ENCODE measurements at places on chromosomes 5 and 9. TPM values are rescaled to one million over a fixed set of nuclear protein-coding genes. Genes with fewer than 3 reads are reported as not detected.

GRCh38 chr5:135178476-135179155, 144.6 kb upstream of the PITX1 start:
- no peak for DNase-seq
- H3K4me3 ChIP-seq = no peak overlapping the region
- H3K4me1 ChIP-seq = no peaks in the 10 kb centered on the region
- H3K36me3 ChIP-seq = no peaks in the 10 kb centered on the region
- no peak overlapping the region for H3K27ac ChIP-seq
- H3K27me3 ChIP-seq = no peaks in the 10 kb centered on the region

DNA sequence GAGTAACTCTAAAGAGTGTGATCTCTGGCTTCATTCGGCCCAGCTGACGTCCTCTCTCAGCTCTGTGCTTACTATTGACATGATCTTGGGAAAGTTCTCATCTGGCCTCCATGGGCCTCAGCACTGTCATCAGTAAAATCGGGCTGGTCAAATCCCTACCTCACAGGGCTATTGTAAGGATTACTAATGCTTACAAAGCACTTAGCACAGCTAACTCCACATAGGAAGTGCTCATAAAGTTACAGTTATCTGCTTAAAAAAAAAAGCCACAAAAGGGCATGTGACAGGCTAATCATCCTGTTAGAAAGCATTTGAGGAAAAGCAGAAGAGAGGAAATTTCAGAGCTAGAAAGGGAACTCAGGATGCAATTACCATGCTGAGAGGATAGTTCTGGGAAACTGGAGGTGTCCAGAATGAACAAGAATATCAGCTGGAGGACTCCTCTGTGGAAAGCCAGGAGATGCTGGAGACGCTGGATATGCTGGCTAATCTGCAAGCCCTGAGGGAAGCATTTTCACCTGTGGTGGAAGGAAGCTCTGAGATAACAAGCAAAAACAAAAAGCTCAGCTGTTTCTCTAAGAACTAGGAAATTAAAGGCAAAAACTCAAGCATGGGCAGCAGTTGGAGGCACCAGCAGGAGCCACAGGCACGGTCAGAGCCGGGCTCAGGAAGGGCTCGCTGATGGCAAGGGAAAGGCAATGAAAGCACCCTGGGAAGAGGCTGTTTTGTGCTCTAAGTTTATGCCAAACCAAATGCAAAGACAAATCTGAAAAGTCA, 4.4 kb upstream of the BHMT start:
- H3K27ac ChIP-seq = no peak overlapping the region
- no peaks in the 10 kb centered on the region for H3K36me3 ChIP-seq
- DNase-seq = no peak
- H3K27me3 ChIP-seq = peaks cover 66% of the 10 kb centered on the region
- H3K4me3 ChIP-seq = no peak overlapping the region
- no peaks in the 10 kb centered on the region for H3K4me1 ChIP-seq

GRCh38 chr9:94861589-94862272, 135.2 kb downstream of the AOPEP start:
- H3K27me3 ChIP-seq = no peaks in the 10 kb centered on the region
- DNase-seq = no peak
- peak overlapping the region; percentile 65 for H3K4me3 ChIP-seq
- peaks cover 3% of the 10 kb centered on the region for H3K36me3 ChIP-seq
- H3K4me1 ChIP-seq = peaks cover 42% of the 10 kb centered on the region
- H3K27ac ChIP-seq = peak overlapping the region; percentile 58

- H3K4me3 ChIP-seq = no peak overlapping the region
- peaks cover 6% of the 10 kb centered on the region for H3K4me1 ChIP-seq
- no peak overlapping the region for H3K27ac ChIP-seq
- peaks cover 41% of the 10 kb centered on the region for H3K27me3 ChIP-seq
- H3K36me3 ChIP-seq = no peaks in the 10 kb centered on the region
Measured at GRCh38 chr5:150160448-150161081, 4.9 kb upstream of the PDGFRB start.

DNA sequence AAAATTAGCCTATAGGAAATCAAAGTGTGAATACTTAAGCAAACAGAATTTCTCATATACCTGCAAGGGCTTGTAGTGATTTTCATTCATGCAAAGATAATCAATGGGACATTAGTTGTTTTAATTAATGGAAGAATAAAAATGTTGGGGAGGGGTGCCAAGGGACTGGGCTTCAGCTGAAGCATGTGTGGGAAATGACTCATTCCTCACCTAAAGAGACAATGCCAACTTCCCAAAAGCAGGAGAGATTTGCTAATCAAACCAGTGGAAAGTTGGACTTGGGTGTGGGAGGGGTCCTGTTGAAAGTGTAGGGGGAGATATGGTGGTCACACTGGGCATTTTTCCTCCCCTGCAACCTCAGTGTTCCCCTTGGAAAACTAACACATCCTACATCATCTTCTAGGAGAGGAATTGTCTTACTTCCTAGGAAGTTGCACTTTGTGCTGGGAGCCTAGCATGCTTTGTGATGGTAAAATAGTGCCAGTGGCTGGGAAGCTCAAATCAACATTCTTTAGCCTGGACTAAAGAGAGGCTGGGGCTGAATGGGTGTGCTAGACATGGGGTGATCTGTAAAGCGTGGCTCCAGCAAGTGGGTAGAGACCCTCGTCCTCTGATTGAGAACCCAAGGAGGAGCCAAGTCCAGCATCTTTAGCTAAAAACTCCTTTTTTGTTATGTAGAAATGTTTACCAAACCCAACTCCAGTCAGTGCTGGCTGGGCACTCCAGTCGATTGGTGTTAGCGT, 6.4 kb upstream of the LHX2 start:
- DNase-seq = no peak
- H3K36me3 ChIP-seq = peaks cover 2% of the 10 kb centered on the region
- peaks cover 33% of the 10 kb centered on the region for H3K4me1 ChIP-seq
- peaks cover 98% of the 10 kb centered on the region for H3K27me3 ChIP-seq

DNA sequence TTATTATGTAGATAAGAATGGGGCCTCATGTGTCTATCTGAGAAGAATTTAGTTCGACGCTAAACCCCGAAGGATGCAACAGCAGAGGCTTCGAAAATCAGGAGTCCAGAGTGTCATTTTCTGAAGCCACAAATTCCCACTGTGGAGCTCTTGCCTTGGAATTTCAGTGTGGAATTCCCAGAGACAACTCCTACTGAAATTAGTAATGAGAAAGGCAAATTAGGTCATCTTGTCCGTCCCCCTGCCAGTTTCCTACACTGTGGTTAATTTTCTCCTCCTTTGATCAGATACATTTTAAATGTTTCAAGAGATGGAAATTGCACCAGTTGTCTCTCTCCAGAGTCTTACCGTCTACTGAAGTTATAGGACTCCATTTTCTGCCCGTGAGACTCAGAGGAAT, 633.6 kb downstream of the BNC2 start:
- H3K36me3 ChIP-seq = no peaks in the 10 kb centered on the region
- no peak overlapping the region for H3K4me3 ChIP-seq
- no peaks in the 10 kb centered on the region for H3K4me1 ChIP-seq
- DNase-seq = no peak

- peaks cover 88% of the 10 kb centered on the region for H3K4me1 ChIP-seq
- H3K27ac ChIP-seq = peak overlapping the region; percentile 95
Measured at GRCh38 chr5:157269761-157270272, 3.9 kb downstream of the CYFIP2 start.

- H3K4me3 ChIP-seq = no peak overlapping the region
- no peak for DNase-seq
- no peak overlapping the region for H3K27ac ChIP-seq
- H3K36me3 ChIP-seq = peaks cover 4% of the 10 kb centered on the region
- H3K4me1 ChIP-seq = peaks cover 93% of the 10 kb centered on the region
Measured at GRCh38 chr5:134072471-134073210, 41.8 kb upstream of the TCF7 start.

DNA sequence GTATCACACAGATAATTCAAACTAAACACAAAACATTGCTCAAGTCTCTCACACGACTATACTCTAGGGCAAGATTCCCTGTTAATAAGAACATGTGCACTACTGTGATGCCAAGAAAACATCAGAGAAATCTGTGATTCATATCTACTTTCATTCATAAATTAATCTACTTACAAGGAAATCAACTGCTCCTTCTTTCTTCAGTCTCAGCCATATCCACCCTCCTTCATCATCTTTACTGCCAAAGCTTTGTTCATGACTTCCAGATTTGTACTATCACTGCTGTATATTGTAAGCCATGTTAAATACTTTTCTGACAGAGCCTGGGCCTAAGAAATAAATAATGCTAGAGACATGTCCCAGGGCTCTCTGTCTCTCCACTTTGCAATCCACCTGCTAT, 35.1 kb downstream of the CTNNAL1 start:
- H3K27me3 ChIP-seq = no peaks in the 10 kb centered on the region
- DNase-seq = no peak
- no peaks in the 10 kb centered on the region for H3K4me1 ChIP-seq
- no peaks in the 10 kb centered on the region for H3K36me3 ChIP-seq

DNA sequence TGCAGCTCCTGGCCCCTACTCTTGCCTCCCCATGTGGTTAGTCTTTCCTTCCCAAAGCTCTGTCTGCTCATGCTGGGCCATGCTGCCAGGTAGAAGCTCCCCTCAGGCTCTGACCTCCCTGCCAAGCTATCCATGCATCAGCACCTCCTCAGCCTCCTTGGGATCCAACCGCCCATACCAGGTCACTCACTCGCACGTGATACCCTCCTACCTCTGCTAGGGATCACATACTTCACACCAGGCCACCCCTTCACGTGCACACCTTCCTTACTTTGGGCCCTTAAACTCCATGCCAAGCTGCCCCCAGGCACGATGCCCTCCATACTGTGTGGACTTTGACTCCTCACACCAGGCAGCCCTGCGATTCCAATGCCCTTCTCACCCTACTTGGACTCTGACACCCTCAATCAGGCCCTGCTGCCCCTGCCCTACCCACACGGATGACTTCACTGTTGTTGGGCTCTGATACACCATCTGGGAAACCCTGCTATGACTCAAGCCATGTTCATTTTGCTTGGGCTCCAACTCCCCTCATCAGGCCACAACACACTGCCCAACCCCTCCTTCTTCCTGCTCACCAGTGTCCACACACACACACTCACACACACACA, 34.1 kb downstream of the ZNF483 start:
- no peaks in the 10 kb centered on the region for H3K27me3 ChIP-seq
- H3K27ac ChIP-seq = no peak overlapping the region
- H3K4me3 ChIP-seq = no peak overlapping the region

- no peaks in the 10 kb centered on the region for H3K4me1 ChIP-seq
- H3K4me3 ChIP-seq = no peak overlapping the region
- DNase-seq = no peak
- no peak overlapping the region for H3K27ac ChIP-seq
- no peaks in the 10 kb centered on the region for H3K27me3 ChIP-seq
Measured at GRCh38 chr9:96437454-96437853, 12.5 kb upstream of the HABP4 start.

GRCh38 chr5:6902597-6902996, 189.4 kb downstream of the TENT4A start:
- H3K27ac ChIP-seq = no peak overlapping the region
- peaks cover 6% of the 10 kb centered on the region for H3K27me3 ChIP-seq

DNA sequence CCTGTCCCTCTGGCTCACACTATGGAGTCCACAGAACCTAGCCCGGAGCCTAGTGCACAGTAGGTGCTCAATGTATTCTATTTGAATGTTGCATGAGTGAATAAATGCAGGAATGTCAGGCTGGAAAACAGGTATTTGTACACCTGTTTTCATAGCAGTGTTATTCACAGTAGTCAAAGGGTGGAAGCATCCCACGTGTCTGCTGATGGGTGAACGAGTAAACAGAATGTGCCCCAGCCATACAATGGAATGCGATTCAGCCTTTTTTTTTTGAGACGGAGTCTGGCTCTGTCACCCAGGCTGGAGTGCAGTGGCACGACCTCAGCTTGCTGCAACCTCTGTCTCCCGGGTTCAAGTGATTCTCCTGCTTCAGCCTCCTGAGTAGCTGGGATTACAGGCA, 31.5 kb upstream of the IER5L start:
- no peak overlapping the region for H3K27ac ChIP-seq
- no peak for DNase-seq
- H3K36me3 ChIP-seq = no peaks in the 10 kb centered on the region
- no peaks in the 10 kb centered on the region for H3K27me3 ChIP-seq
- peak overlapping the region; percentile 73 for H3K4me3 ChIP-seq

- DNase-seq = no peak
- H3K4me1 ChIP-seq = no peaks in the 10 kb centered on the region
- H3K27ac ChIP-seq = no peak overlapping the region
- H3K4me3 ChIP-seq = no peak overlapping the region
Measured at GRCh38 chr9:134693641-134694367, 52.2 kb downstream of the COL5A1 start.

DNA sequence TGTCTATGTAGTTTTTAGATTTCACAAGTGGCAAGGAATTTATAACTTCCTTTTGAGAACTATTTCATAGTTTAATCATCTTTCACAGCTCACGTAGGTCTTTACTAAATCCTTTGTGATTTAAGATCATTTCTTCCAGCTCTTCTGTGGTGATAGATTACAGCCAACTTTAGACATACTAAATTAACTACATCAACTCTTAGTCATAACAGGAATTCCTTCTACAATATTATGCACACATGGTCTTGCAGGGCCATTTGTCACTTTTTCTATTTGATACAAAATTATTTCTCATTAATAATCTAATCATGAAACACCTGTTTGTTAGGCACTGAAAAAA, 208.4 kb downstream of the PDE4D start:
- no peak overlapping the region for H3K27ac ChIP-seq
- H3K4me1 ChIP-seq = no peaks in the 10 kb centered on the region
- H3K36me3 ChIP-seq = no peaks in the 10 kb centered on the region
- no peaks in the 10 kb centered on the region for H3K27me3 ChIP-seq
- no peak for DNase-seq

DNA sequence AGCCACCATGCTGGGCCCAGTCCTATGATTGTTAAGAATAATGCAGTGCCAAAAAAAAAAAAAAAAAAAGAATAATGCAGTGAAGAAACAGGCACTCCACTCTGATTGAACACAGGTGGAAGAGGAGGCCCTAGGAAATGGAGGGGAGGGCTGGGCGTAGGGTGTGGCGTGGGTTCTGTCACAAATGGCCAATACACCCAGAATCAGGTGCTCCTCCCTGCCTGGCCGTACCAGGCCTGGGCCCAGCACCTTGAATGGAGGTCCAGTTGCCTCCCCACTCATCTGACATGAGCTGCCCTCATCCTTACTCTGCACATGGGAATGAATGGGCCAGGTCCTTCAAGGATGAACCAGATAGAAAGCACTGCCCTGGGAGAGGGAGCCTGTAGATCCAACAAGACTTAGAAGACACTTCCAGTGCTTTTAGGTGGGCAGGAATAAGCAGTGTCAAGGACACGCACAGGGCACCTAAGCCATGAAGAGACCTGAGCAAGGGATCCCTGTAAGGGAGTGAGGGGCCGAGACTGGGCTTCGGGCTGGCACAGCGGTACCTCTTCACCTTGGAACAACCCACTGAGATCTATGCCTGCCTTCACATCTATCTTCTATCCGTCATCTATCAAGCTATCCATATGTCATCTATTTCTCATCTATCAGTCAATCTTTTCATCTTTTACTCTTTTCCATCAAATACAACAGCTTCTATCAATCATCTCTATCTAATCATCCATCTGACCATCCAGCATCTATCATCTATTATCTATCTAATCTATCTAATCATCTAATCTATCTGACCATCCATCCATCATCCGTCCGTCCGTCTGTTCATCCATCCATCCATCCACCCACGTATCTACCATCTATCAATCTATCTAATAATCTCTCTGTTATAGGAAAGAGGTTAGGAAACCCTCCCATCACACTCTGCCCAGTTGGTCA, 15.9 kb downstream of the NINJ1 start:
- H3K4me1 ChIP-seq = peaks cover 25% of the 10 kb centered on the region
- no peaks in the 10 kb centered on the region for H3K27me3 ChIP-seq
- H3K27ac ChIP-seq = peak overlapping the region; percentile 44

Gene ZDHHC12
- total RNA-seq = 48.7 TPM

Gene ENTPD8
- total RNA-seq = not detected

Gene IL33
- not detected for total RNA-seq

Gene SOX30
- total RNA-seq = 2.0 TPM

Gene IL13
- total RNA-seq = 8.0 TPM

Gene PPP2R2B
- 0.70 TPM for total RNA-seq

Gene ANKRD33B
- total RNA-seq = 6.2 TPM

Gene CDC14B
- total RNA-seq = 13.9 TPM

Gene ZCCHC7
- total RNA-seq = 47.4 TPM

Data from activated T-cell treated with anti-CD3 and anti-CD28 coated beads, Interleukin-2, amount 50 U/mL, for 72 hours (primary cell).